Memory B cell (primary cell): ENCODE measurements at places on chromosomes 7 and 10.
A peak's percentile ranks its signal among the peaks of the same experiment; 100 is the strongest.

GRCh38 chr10:97376413-97376812 is 24.7 kb downstream of the RRP12 start:
- H3K27ac ChIP-seq: no peak overlapping the region
- H3K4me3 ChIP-seq: no peak overlapping the region
- DNase-seq: no peak
- no peaks in the 10 kb centered on the region for H3K4me1 ChIP-seq
- H3K36me3 ChIP-seq: peaks cover 19% of the 10 kb centered on the region
- H3K27me3 ChIP-seq: no peaks in the 10 kb centered on the region

- H3K4me3 ChIP-seq: no peak overlapping the region
- DNase-seq: no peak
- H3K36me3 ChIP-seq: peaks cover 3% of the 10 kb centered on the region
- H3K27ac ChIP-seq: no peak overlapping the region
Observed at GRCh38 chr7:111324228-111324627, 233.3 kb downstream of the LRRN3 start.

DNA sequence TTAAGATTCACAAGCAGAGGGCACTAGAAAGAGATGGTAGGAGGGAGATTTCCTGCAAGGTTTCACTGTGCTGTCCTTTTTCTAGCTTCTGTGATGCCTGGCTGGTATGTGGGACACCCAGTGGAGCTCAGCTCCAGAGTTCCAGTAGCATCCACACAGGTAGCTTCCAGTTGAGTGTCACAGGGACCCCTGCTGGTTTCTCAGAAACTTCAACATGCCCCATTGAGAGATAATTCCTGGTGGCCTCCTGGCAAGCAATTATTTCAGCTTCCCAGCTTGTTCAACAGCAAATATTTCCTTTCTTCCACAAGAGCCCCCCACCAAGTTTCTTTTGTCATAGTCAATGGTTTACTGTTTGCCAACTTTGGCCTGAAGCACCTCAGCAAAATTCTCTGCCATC is 858.7 kb downstream of the REEP3 start:
- DNase-seq: no peak
- H3K36me3 ChIP-seq: no peaks in the 10 kb centered on the region
- no peaks in the 10 kb centered on the region for H3K27me3 ChIP-seq
- H3K4me3 ChIP-seq: no peak overlapping the region
- no peaks in the 10 kb centered on the region for H3K4me1 ChIP-seq

- no peak overlapping the region for H3K27ac ChIP-seq
- no peaks in the 10 kb centered on the region for H3K4me1 ChIP-seq
- no peaks in the 10 kb centered on the region for H3K36me3 ChIP-seq
- DNase-seq: no peak
- H3K4me3 ChIP-seq: no peak overlapping the region
Observed at GRCh38 chr10:59148701-59149100, 27.7 kb upstream of the PHYHIPL start.

DNA sequence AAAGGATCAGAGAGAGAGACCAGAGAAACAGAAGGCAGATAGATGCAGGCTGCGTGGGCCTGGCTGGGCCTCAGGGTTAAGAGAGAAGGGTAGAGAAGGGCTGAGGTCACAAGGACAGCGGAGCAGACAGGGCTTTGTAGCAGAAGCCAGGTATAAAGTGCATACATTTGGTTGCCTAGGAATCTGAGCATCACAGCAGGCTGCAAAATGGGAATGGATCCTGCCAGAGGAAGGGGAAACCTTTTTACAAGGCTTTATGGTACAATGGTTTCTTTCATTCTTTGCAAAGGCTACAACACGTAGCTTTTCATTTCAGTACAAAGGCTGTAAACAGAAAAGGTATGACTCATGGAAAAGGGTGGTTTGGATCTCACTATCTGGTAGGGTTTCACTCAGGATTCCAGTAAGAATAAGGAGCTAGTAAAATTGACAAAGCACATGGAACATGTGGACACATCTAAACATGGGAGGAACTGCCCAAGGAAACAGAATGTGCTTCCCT is 275.1 kb downstream of the DOCK4 start:
- H3K27ac ChIP-seq: no peak overlapping the region
- H3K27me3 ChIP-seq: no peaks in the 10 kb centered on the region
- no peak overlapping the region for H3K4me3 ChIP-seq
- no peaks in the 10 kb centered on the region for H3K36me3 ChIP-seq
- no peaks in the 10 kb centered on the region for H3K4me1 ChIP-seq
- DNase-seq: no peak

DNA sequence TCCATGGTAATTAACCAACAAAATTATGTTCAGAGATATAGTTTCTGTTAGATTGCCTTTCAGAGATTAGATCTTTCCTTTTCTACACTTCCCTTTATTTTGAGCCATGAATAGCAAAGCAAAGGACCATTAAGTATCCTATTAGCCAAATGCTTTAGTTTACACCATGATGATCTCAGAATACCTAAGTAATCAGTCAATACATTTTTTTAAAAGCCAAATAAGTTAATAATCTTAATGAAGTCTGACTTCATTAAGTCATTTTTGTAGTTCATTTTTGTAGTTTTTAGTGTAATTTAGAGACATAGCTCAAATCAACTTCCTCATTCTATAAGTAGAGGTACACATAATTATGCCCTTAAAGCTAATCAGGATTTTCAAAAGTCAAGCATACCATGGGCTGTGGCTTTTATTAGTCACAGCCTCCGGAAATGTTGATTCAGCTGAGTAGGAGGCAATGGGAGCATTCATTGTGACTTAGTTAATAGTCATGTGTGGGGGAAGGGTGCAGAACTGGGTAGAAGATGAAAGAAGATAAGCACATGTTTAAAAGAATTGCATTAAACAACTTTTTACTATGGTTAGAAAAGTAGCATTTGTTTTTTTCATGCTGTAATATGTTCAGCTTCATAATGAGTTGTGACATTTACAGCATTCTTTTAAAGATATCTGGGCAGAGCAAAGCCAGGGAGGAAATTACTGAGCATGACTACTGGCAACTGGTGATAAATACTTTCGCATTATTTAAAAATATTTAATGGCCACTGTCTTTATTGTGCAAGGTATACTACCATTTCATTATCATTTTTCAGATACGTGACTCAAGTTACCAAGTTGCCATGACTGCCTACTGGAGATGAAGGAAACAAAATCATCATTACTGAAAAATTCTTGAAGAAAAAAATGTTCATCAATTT is 57.3 kb upstream of the CCDC71L start:
- H3K4me3 ChIP-seq: no peak overlapping the region
- peaks cover 23% of the 10 kb centered on the region for H3K4me1 ChIP-seq
- DNase-seq: no peak
- no peaks in the 10 kb centered on the region for H3K36me3 ChIP-seq
- H3K27me3 ChIP-seq: no peaks in the 10 kb centered on the region
- H3K27ac ChIP-seq: no peak overlapping the region

GRCh38 chr10:96222441-96222840 is 48.9 kb downstream of the BLNK start:
- H3K27me3 ChIP-seq: no peaks in the 10 kb centered on the region
- no peak overlapping the region for H3K4me3 ChIP-seq
- H3K27ac ChIP-seq: peak overlapping the region; percentile 5
- peaks cover 33% of the 10 kb centered on the region for H3K36me3 ChIP-seq

DNA sequence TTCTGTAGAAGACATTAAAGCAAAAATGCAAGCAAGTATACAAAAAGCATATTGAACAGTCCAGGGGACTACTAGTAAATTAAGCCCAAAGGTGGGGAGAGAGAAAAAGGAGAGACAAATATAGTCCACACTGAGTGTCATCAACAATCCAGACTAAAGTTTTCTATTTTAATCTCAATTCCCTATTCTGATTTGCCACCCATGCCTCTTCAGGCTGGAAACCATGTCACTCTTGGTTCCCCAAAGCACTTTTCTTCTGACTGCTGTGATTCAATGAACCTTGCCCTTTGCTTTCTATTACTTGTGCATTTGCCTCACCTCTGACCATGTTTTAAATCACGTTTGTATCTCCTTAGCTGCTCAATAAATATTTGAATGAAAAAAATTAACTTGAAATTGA is 95.3 kb upstream of the AOAH start:
- DNase-seq: no peak
- peaks cover 3% of the 10 kb centered on the region for H3K4me1 ChIP-seq
- H3K36me3 ChIP-seq: peaks cover 5% of the 10 kb centered on the region
- no peak overlapping the region for H3K27ac ChIP-seq
- H3K4me3 ChIP-seq: no peak overlapping the region

DNA sequence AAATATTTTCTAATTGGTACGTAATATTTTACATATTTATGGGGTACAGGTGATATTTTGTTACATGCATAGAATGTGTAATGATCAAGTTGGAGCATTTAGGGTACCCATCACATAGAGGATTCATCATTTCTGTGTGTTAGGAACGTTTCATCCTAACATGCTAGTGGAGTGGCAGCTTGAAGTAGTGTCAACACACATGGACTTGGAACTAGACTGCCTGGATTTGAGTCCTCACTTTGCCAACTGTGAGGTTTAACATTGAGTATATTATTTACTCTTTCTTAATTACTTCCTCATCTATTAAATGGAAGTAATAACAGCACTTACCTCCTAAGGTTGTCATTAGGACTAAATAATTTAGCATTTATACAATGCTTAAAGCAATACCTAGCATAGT is 241.9 kb downstream of the PLXDC2 start:
- H3K4me1 ChIP-seq: no peaks in the 10 kb centered on the region
- DNase-seq: no peak
- H3K36me3 ChIP-seq: no peaks in the 10 kb centered on the region
- no peak overlapping the region for H3K4me3 ChIP-seq

DNA sequence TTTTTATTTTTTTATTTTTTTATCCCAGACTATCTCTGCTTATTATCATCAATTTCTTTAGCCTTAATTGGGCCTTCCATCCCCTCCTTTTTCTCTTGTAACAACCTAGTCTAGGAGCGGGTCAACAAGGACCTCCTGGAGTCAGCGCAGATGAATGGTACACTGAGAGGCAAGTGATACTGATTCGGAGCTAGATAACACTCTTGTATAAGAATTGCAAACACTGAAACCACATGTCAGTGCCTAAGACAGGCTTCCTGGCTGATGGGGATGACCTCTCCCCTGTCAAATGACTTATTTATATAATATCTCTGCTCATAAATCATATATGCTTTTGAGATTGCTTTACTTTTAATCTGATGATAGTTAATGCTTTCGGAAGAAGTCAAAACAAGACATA is 22.7 kb downstream of the BPGM start:
- peaks cover 18% of the 10 kb centered on the region for H3K36me3 ChIP-seq
- H3K4me3 ChIP-seq: no peak overlapping the region
- no peak for DNase-seq
- H3K27ac ChIP-seq: peak overlapping the region; percentile 62
- no peaks in the 10 kb centered on the region for H3K27me3 ChIP-seq

DNA sequence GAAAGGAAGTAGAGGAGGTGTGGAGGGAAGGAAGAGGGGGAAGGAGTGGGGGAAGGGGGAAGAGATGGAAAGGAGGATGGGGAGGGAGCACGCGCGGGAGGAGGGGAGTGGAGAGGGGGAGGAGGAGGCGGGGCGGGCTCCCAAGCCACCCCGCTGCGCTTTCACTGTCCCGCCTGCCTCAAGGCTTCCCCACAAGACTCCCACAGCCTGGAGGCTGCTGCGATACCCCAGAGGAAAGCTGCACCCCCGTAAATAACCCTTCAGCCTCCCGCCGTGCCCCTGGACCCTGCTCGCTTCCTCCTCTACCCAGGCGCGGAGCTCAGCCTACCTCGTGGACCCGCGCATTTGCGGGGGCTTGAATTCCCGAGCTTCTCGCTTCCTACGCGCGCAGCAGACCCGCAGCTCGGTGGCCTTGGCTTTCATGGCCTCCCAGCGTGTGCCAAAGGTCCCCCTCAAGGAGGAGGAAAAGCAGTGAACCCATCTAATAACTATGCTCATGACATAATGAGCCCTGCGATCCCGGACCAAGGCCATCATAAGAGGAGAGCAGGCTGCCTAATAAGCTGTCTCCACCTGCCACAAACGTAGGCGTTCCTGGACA is at the start of gene C10orf67:
C10orf67 (minus strand) TSS at position 557 of the 601 bp plus-strand sequence; CDS start at position 534, 23 bp downstream.
- no peak for DNase-seq
- peaks cover 19% of the 10 kb centered on the region for H3K27me3 ChIP-seq
- H3K27ac ChIP-seq: no peak within 1 kb of the TSS
- peaks cover 12% of the 10 kb centered on the region for H3K4me1 ChIP-seq
- peak within 1 kb of the TSS; percentile 86 for H3K4me3 ChIP-seq

DNA sequence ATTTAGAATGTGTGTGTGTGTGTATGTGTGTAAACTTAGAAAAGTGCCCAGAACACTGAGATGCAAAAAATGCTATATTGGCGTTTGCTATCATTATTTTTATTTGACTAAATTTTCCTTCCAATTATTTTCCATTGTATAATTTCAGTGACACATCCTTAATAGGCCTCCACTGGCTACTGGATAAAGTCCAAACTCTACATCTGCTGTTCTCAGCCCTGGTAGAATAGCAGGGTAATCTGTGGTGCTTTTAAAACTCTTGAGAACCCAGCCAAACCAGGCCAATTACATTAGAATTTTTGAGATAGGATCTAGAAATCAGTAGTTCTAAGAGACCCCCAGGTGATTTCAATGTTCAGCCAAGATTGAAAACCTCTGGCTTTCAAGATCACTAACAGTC is 66.4 kb downstream of the ZNF503 start:
- H3K4me3 ChIP-seq: no peak overlapping the region
- H3K27ac ChIP-seq: no peak overlapping the region
- H3K27me3 ChIP-seq: peaks cover under 1% of the 10 kb centered on the region
- H3K36me3 ChIP-seq: peaks cover 5% of the 10 kb centered on the region

- no peak overlapping the region for H3K27ac ChIP-seq
- peaks cover 6% of the 10 kb centered on the region for H3K36me3 ChIP-seq
- no peak overlapping the region for H3K4me3 ChIP-seq
- peaks cover 5% of the 10 kb centered on the region for H3K4me1 ChIP-seq
Observed at GRCh38 chr7:151662251-151662826, 142.6 kb upstream of the RHEB start.

DNA sequence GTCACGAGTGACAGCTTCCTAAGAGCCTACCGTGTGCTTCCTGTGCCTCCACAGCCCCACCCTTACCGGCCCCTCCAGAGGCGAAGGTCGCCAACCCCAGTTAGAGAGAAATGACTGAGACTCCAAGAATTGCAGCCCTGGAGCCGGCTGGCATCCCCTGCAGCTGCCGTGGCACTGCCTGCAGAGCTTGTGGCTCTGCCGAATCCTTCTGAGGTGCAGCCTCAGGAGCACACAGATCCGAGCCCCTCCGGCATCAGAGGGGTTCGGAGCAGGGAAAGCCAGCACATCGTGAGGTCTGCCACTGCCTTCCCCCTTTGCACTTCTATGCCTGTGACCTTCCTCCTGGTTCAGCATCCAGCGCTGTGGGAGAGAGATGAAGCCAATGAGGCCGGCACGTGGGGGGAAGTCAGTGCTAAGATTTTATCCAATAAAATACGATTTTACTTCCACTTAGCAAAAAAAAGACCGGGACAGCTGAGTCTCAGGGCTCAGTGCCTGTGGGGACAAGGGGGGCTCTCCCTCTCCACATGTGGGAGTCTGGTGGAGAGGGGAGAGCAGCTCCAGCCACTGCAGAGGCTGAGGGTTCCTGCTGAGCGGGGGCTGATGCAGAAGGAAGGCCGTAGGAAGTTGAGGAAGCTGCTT is 80.1 kb downstream of the TCERG1L start:
- H3K4me3 ChIP-seq: no peak overlapping the region
- H3K4me1 ChIP-seq: no peaks in the 10 kb centered on the region
- DNase-seq: no peak
- no peaks in the 10 kb centered on the region for H3K27me3 ChIP-seq
- H3K36me3 ChIP-seq: no peaks in the 10 kb centered on the region
- H3K27ac ChIP-seq: no peak overlapping the region

GRCh38 chr10:35037104-35037503 is 53.0 kb downstream of the CUL2 start:
- no peak for DNase-seq
- H3K27ac ChIP-seq: no peak overlapping the region
- no peaks in the 10 kb centered on the region for H3K27me3 ChIP-seq

GRCh38 chr7:127887631-127888030 is 143.6 kb downstream of the LRRC4 start:
- peaks cover 19% of the 10 kb centered on the region for H3K4me1 ChIP-seq
- DNase-seq: no peak
- H3K36me3 ChIP-seq: peaks cover 40% of the 10 kb centered on the region
- no peak overlapping the region for H3K27ac ChIP-seq

- H3K4me3 ChIP-seq: no peak overlapping the region
- H3K27me3 ChIP-seq: peaks cover 1% of the 10 kb centered on the region
Observed at GRCh38 chr10:43980313-43980712, 331.6 kb upstream of the ZNF32 start.
